ENCODE measurements at places on chromosomes 3 and 15.

DNA sequence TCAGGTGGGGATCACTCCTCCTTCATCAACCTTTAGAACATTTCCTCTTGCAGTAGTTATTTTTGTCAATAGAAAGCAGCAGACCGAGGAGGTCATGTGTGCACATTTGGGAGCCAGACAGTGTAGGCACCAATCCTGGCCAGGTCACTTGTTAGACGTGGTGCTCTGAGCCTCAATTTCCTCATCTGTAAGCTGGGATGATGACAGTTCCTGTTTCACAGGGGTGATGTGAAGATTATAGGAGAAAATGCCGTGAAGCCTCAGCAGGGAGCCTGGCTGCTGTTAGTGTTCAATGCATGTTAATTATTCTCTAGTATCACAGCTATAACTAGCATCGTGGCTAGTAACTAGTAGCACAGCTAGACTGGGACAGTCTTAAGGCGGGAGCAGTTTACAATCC lies 64.7 kb downstream of the ATP2B2 start:
- no peak for DNase-seq

DNA sequence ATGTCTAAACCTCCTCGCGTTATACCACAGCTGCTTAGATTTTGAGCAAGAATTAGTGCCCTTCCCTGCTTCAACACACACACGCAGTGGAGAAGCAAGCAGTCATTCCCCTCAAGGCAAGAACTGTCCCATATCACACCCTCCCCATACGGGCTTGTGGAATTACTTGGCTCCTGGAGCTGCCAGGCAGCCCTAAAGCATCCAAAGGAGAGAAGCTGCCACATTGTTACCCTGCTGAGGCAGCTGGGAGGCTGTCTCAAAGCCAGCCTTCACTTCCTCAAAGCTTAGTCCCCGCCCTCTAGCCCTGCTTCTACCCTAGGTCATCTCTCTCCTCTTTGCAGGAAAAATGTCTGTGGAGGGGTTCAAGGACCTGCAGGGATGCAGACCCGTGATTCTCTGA lies 153.4 kb downstream of the RORA start:
- no peak for DNase-seq

- DNase-seq: no peak
Measured at GRCh38 chr15:75208501-75209288, 7.0 kb downstream of the C15orf39 start.

GRCh38 chr15:71424765-71425164 lies 309.5 kb downstream of the THSD4 start:
- no peak for DNase-seq

DNA sequence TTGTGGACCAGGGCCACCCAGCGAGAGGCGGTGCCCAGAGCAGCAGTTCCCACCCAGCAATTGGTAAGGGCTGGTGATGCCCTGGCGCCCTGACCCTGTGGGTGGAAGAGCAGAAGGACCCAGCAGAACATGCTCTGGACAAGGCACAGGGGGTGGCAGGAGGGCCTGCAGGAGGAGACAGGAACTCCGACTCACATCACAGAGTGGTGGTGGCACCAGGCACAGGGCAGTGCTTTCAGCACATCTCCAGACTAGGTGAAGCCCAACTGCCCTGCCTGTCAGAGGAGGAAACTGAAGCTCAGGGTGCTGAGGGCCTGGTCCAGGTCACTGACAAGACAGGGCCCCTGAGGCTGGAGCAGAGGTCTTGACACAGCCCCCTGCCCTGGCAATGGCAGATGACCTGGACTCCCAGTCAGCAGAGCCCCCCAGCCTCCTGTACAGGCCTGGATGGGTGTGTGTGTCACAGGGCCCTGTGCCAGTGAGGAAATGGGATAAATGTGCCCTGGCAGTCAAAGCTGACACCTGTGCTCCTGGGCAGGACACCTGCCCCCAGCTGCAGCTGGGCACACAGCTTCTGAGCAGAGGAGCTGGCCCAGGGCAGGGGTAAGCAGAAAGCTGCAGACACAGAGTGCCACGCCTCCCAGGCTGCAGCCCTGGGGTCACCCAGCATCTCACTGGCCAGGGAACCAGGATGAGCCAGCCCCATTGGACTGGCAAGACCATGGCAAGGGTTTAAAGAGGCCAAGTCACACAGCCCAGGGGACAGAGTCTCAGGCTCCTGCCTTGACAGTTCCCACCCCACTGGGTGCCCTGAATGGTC lies 11.4 kb downstream of the KLF15 start:
- DNase-seq: no peak

DNA sequence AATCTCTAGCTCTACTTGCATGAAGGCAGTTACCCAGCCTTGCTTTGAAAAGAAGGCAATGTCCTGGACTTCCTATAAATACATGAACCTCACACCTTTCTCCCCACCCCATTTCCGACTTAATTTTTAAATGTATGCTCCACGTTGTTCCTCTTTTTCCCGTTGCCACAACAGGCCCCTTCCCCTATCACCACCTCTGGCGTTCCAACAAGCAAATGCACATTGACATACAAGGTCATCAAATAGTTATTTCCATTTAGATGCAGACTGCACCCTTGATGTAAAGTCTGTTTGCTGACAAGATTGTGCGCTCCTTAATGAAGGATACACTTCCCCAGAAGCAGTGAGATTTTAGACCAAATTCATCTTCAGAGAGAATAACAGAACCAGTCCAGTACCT lies 260.7 kb upstream of the UMPS start:
- DNase-seq: no peak

- DNase-seq: peak; percentile 67
Measured at GRCh38 chr3:16122155-16122554, 52.3 kb upstream of the GALNT15 start.

DNA sequence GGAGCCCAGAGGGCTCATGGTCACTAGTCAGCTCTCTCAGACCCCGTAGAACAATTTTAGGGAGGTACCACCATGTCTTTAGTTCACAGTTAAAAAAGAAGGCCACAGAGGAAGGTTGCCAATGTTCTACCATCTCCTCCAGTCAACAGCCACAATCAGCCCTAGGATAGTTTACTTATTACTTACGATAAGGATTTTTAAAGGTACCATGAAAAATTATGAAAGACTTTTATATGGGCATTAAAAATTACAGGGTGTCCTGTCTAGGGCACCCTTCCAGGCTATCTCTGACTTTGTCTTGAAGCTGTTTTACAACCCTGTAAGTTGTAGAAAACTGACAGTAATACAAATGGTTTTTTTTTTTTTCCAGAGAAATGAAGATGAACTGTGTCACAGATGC lies 57.9 kb downstream of the CAPN7 start:
- DNase-seq: no peak

GRCh38 chr15:60661080-60661645 lies 182.2 kb upstream of the ICE2 start:
- no peak for DNase-seq

DNA sequence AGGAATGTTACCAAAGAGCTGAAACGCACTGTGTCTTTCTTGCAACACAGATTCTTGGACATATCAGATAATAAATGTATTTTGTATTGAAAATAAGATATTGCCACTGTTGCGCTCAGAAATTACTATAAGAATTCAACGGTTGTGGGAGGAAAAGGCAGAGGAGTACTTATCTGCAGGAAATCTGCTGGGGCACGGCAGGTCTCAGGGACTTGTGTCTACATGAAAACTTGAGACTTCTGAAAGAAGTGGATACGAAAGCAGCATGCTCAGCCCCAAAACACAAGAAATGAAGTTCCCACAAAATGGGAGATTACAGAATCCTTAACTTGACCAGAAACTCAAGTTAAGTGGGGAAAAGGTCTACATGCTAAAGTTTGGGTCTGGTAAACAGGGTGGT lies 86.5 kb downstream of the IGSF11 start:
- DNase-seq: no peak

GRCh38 chr15:38461066-38461833 lies 7.3 kb downstream of the FAM98B start:
- DNase-seq: no peak

GRCh38 chr3:183069086-183069485 lies 30.2 kb downstream of the MCCC1 start:
- DNase-seq: no peak

DNA sequence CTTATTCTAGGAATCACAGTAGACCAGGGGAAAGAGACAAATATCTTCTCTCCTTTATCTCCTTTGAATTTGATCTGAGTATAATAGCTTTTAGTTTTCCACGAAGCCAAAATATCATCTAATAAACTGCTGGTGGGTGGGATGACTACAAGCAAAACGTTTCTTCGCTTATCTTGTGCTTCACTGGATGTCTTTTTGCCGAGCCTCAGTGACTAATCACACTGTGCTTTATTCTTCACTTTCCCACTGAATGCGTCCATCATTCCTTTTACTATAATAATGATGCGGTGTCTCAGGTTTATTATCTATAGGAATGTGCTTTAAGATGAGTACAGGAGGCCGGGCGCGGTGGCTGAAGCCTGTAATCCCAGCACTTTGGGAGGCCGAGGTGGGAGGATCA lies 32.5 kb downstream of the CEP152 start:
- no peak for DNase-seq

- DNase-seq: no peak
Measured at GRCh38 chr3:33525232-33525631, 85.0 kb upstream of the UBP1 start.

DNA sequence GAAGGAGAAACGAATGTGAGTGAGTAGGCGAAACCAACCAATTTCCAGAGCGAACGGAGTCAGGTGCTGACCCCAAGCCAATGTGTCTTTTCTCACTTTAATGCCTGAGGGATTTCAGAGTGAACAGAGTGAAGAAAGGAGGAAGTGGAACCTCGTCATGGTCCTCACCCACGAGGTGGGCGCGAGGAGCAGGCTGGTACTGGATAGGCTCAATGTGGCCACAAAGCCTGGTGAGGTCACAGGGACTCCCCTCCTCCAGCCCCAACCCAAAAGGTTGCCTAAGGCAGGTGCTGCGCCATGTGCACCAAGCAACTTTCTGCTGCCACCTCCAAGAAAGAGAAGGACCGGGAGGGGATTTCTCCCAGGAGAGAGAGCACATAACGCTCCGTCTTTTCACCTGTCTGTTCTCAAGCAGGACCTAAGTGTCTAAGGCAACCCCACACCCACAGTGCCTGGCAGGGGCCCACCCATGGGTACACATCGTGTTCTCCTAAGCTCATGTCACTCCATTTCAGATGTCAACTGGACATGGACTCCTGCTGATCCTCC lies 3.8 kb downstream of the NRROS start:
- DNase-seq: peak; percentile 56

DNA sequence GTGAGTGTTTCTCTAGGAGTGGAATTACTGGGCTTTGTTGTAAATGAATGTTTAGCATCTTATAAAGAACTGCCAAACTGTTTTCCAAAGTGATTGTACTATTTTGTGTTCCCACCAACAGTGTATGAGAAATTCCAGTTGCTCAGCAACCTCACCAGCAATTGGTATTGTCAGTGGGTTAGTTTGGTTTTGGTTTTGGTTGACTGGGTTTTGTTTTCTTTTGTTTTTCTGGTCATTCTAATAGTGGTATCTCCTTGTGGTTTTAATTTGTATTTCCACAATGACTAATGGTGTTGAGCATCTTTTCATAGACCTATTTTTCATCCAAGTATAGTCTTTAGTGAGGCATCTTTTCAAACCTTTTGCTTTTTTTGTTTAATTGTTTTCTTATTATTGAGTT lies 27.1 kb downstream of the FILIP1L start:
- no peak for DNase-seq

DNA sequence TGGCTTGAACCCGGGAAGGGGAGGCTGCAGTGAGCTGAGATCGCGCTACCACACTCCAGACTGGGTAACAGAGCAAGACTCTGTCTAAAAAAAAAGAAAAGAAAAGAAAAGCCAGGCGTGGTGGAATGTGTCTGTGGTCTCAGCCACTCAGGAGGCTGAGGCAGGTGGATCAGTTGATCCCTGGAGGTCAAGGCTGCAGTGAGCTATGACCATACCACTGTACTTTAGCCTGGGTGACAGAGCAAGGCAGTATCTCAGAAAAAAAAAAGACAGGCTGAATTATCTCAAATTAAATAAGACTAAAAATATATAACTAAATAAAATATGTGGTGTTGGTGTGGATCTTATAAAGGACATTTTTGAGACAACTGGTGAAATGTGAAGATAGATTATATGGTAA lies 20.6 kb downstream of the SMARCC1 start:
- DNase-seq: no peak

- DNase-seq: no peak
Measured at GRCh38 chr3:184472723-184473428, 88.7 kb upstream of the EPHB3 start.
